ENCODE measurements at places on chromosomes 7 and 10.
A peak's percentile ranks its signal among the peaks of the same experiment; 100 is the strongest.

DNA sequence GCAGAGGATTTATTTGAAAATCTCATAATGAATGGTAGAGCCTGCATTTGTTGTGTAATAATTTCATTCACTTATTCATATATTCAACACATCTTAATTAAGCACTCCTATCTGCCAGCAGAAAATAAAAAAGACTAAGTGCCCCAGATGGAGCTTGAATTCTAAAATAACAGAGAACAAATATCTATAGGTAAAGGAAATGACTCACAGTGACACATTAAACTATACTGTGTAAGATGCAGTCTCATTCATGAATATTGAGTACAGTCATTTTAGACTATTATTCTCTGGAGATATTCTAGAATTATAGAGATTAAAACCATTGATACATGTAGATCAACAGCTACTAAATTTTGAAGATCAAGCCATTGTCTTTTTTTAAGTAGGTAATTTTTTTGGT is 72.1 kb downstream of the PTPRZ1 start:
- no peak for DNase-seq

GRCh38 chr7:27202862-27203134 is 2.9 kb upstream of the HOXA13 start:
- DNase-seq: no peak

DNA sequence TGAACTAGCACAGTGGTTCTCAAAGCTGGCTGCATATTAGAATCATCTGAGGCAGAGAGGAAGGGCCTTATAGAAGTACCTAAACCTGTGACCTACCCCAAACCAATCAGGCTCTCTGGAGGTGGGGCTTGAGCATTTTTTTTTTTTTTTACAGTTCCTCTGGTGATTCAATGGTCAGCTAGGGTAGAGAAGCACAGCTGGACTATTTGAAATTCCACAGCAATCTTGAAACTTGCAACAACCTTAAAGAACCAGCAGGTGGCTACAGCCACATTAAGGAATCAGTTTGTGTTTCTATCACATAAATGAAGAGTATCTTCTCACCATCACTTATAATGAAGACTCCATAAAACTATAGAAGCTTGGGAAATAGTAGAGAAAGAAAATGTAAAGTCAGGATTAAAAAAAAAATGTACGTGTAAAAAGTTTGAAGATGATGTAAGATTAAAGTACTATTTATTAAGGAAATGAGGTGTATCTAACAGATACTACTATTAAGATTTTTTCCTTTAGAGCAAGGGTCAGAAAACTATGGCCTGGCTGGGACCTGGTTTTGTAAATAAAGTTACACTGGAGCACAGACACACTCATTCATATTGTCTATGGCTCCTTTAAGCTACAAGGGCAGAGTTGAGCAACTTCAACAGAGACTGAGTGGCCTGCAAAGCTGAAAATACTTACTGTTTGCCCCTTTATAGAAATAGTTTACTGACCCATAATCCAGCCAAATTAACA is 3.8 kb downstream of the RTKN2 start:
- DNase-seq: peak; percentile 94

- DNase-seq: no peak
These were observed 35.4 kb upstream of the C10orf71 start for GRCh38 chr10:49263591-49263990.

DNA sequence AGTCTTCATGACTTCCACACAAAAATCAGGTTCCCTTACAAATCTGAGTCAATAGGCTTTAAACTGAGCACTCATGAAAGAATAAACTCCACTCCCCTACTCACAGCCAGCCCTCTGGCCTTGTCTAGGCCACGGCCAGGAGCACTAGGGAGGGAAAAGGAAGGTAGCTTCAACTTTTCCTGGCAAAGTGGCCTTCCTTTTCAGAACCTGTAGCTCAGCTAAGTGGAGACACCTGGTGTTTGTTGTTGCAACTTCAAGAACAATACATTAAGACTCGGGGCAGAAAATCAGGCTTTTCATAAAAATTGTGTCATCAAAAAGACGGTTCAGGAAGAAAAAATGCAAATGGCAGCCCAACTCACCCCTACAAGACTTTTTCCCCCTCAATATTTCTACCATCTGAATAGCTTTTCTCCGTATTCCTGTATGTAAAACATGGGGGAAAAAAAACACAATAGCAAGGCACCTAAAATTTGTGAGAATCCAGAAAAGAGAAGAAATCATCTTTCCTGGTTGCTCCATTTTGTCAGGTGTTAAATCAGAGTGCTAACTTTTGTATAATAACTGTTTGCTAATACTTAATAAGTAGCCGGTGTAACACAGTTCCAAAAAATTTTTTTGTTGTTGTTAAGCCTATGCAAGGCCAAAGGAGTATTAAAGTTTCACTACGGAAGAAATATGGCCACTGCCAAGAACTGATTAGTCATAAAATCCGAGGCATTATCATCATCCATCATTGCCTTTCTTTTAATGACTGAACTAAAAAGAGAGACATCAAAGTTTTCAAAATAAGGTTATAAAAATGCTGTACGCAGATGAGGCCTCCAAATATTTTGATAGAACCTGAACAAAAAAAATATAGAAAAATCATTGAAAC is 66.2 kb upstream of the ARID5B start:
- DNase-seq: peak; percentile 93

Data from OCI-M1 (cell line).